ENCODE measurements at places on chromosomes 4 and X.

DNA sequence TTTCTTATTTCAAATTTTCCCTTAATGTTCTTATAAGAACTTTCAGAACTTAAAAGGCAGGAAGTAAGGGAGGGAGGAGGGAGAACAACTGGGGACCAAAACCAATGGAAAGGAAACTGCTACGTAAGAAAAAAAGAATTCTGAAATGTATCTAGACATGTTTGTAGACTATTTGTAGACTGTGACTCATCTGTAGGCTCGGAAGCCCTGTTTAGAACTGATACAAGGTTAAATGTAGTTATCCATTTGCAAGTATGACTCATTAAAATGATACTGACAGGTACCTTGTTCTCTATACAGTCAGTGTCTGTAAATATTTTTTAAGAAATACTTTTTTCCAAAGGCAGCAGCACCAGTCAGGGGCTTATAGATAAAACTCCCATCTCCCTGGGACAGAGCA is 202.0 kb downstream of the DHX15 start:
- peak; percentile 32 for DNase-seq

GRCh38 chr4:71453531-71453930 is 114.7 kb downstream of the SLC4A4 start:
- no peak for DNase-seq

- DNase-seq, result peak; percentile 27
Observed at GRCh38 chr4:40283968-40284367, 51.2 kb upstream of the CHRNA9 start.

- peak; percentile 44 for DNase-seq
Observed at GRCh38 chr4:105637408-105638176, 70.9 kb downstream of the INTS12 start.

GRCh38 chr4:7170012-7170411 is 22.3 kb upstream of the SORCS2 start:
- no peak for DNase-seq

GRCh38 chr4:76029300-76029699 is 6.0 kb upstream of the CXCL10 start:
- no peak for DNase-seq

GRCh38 chrX:70332600-70332999 is 42.7 kb downstream of the KIF4A start:
- no peak for DNase-seq

DNA sequence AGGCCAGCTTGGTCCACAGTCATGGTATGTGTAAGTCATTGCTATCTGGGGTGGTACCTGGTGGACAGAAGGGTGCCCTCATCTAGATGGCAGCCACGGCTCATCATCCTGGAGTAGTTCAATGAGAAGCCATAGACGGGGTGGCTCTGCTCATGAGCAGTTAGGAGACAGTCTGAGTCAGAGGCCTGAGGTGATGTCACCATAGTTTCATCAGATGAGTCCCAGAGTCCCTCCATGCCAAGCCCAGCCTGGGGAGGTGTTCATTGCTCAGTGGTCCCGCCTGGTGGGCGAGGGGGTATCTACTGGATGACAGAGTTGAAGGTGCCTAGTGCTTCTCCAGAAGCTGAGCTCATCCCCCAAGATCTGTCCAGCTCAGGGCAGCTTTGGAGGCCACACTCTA is 49.8 kb downstream of the DLG3 start:
- no peak for DNase-seq

GRCh38 chr4:138499627-138500026 is 257.5 kb upstream of the SLC7A11 start:
- no peak for DNase-seq

DNA sequence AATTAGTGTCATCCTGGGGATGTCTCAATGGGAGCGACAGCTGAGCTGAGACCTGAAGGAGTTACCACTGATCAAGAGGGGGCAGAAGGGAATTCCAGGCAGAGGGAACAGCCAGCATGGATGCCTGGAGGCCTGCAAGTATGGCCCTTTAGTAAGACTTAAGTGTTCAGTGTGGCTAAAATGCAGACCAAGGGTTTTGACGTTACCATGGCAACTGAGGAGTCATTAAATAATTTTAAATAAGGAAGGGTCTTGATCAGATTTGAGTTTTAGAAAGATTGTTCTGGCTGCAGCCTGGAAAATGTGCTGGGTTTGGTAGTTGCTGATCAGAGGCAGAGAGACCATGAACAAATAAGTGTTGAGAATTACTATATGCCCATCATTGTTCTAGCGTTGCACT is 285.5 kb downstream of the USP46 start:
- DNase-seq, result no peak

GRCh38 chr4:152369902-152370295 is 166.0 kb downstream of the FBXW7 start:
- DNase-seq, result no peak

DNA sequence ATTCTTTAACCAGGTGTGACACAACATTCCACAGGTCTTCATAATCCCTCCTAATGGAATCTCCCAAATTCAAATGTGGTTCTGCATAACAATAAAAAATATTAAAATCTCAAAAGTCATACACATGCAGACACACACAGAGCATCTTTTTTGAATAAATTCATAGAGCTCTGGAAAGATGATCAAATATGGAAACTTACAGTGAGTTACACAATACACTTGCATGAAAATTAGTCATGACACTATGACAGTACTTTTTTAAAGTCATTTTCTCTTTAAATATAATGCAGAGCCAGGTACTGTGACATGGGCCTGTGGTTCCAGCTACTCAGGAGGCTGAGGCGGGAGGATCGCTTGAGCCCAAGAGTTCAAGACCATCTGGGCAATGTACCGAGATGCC is 38.9 kb downstream of the DDX60L start:
- DNase-seq, result no peak

GRCh38 chr4:154001193-154001592 is 212.3 kb upstream of the SFRP2 start:
- DNase-seq, result no peak

- no peak for DNase-seq
Observed at GRCh38 chr4:87073199-87074120, 138.6 kb downstream of the AFF1 start.

- DNase-seq, result peak; percentile 9
Observed at GRCh38 chr4:26648260-26648659, 64.4 kb downstream of the TBC1D19 start.

GRCh38 chrX:155612312-155613224 is at the start of gene TMLHE:
Gene TMLHE, minus strand, starts transcription at chrX:155612952. Its CDS starts 67,676 bp downstream, at chrX:155545276.
- peak; percentile 55 for DNase-seq

GRCh38 chr4:184355111-184355604 is 119.2 kb downstream of the IRF2 start:
- DNase-seq, result peak; percentile 79

DNA sequence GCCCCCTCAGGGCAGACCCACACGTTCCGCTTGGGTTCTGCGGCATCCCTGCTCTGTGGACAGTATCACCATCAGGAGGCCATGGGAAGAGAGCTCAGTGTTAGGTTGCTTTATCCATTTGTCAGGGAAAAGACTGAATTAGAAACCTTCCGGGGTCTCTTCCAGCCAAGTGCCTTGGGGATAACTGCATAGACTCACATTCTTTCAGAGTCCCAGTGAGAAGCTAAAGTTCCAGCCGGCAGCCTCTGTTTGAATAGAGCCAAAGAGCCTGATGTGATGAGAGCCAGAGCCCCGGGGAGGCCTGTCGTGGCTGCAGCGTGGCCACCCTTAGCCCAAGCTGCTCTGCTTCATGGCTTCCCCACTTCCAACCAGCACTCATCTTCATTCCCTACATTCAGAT is 85.2 kb downstream of the FHDC1 start:
- no peak for DNase-seq

- no peak for DNase-seq
Observed at GRCh38 chr4:140092094-140092851, 61.7 kb downstream of the MAML3 start.

- no peak for DNase-seq
Observed at GRCh38 chr4:72006586-72006985, 25.2 kb upstream of the NPFFR2 start.

- no peak for DNase-seq
Observed at GRCh38 chrX:100274916-100275315, 135.2 kb downstream of the PCDH19 start.

DNA sequence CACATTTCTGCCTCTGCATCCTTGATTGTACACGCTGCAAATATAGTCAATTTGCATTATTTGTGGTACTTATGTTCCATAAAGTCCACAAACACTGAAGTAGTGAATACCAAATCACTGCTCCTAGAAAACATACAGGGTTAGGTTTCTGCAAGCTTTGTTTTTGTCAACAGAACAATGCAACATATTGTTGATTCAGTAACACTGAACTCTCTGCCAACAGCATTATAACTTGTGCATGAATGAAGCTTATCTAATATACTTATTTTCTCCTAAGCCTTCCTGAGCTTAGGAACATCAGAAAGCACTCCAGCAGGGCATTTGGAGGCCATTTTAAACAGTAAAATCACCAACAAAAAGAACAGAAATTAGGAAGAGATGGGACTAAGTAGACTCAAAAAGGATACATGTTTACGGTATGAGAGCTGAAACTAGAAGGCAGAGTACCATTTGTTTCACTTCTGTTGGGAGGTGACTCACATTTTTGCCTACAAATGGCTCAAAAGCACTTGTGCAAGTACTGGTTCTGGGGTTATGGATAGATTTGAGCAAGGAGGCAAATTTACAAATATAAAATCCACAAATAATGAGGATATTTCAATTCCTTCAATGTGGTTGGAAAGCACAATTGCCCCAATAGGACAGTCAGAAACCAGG is 14.1 kb downstream of the COX18 start:
- no peak for DNase-seq

DNA sequence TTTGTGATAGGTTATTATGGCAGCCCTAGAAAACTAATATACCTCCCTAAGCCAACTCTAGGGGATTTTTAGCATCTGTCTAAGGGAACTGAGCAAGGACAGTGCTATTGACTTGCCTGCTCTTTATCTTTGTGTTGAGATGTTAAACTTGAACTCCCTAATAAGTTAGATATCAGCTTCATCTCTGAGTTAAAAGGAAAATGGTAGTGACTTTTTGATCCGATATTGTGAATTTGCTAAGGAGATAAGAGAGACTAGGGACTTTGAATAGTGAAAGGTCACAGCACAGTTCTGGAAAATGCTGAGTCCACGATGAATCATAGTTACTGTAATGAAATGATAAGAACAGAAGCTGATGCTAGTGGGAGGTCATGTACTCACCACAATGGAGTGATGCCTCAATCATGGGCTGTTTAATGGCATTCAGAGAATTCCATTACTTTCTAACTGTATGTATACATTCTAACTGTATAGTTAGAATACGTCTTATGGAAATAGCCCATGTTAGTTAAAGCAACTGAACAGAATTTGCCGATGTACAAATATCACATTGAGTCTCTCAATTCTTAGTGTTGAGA is 147.2 kb downstream of the GLRA3 start:
- peak; percentile 8 for DNase-seq

- no peak for DNase-seq
Observed at GRCh38 chrX:1784773-1785172, 169.9 kb downstream of the ASMT start.

DNA sequence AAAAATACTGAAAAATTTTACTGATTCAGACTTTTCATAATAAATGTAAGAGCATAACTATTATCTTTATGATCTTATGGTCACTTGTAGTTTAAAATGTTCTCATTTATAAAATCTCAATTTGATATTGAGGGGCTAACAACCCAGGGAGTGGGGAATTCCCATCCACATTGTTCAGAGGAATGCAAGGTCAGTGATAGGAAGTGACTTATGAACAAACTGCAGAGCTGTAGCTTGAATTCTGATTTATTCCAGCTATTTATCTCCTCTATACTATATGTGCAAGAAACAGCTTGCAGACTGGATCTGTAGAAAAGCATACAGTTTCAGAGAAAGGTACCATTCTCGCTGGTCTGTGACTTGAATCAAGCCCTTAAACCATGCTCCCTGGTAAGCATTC is 61.6 kb downstream of the SEC24D start:
- DNase-seq, result no peak

DNA sequence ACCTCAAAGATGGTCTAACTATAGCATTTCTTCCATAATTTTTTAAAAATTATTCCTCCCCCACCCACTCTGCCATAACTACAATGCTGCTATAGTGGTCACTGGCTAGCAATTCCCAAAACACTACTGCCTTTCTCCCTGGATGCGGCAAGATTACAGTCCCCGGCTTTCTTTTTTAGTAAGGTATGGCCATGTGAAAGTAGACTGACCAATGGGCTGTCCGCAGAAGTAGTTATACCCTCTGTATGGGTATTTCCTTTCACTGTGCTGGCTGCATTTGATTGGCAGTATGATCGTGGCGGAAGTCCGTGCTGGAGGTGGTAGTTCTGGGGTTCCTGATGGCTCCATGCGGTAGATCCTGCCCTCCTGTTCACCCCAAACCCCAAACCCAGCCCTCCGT is 166.0 kb downstream of the FBXO8 start:
- DNase-seq, result no peak

DNA sequence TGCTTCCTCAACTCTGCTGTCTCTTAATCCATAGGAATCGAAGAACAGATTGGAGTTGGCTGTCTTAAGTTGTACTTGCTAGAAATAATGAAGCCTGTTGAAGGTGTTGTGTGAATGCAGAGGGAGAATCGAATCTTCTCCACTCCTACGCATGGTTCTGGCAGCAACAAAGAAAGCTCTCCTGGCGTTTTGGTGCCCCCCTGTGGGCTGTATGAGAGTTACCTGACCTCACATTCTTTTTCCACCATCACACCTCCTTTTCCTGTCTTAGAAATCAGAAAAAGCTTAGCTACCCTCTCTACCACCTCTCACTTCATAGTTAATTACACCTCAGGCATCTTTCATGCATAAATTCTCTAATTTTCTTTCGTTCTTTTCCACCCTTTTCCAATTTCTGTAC is 16.3 kb downstream of the KLF8 start:
- peak; percentile 55 for DNase-seq

DNA sequence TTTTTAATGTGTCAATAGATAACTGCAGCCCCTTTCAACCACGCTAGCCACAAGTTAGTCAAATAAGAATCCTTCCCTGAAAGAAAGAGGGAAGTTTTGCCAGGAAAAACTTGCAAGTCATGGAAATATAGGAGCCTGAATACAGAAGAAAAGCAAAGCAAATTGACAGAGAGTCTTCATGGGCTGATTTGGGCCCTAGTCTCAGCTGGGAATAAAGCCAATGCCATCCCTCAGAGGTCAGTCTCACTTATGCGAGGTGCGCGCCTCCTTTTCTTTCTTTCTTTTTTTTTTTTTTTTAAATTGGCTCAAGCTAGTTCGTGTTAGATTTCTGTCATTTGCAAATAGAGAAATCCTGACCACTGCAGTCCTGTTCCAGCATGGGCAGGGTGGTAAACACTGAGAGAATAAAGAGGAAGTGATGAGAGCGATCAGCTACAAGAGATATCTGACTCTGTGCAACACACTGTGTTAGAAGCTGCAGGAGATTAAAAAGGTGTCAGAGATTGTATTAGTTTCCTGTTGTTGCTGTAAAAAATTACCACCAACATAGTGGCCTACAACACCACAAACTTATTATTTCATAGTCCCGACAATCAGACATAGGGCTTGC is 299.7 kb downstream of the LDB2 start:
- DNase-seq, result no peak
